ENCODE measurements at places on chromosomes 2 and 18. TPM values are rescaled to one million over a fixed set of nuclear protein-coding genes. Genes with fewer than 3 reads are reported as not detected.

- DNase-seq: peak; percentile 95
These were observed 198.6 kb upstream of the EPAS1 start for GRCh38 chr2:46098621-46099062.

IL1RL2 gene
- 4.6 TPM for total RNA-seq

DNA sequence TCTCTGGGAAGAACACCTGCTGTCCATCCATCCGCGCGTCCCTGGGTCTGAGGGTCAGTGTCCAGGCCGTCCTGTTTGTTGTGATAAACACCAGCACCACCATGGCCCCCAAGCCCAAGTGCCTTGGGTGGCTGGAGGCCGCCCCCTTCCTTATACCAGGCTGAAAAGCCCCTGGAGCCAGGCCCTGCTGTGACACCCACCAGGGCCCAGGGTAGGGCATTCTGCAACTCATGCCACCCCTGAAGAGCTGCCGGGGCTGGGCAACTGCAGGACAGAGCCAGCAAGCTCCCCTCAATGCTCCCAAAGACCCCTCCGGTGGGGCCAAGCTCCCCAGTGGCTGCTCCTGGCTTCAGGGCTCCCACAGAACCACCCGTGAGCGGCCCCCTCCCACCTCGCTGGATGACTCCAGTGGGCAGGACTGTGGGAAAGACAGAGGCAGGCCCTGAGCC lies 31.9 kb upstream of the SNED1 start:
- no peak for DNase-seq

DNA sequence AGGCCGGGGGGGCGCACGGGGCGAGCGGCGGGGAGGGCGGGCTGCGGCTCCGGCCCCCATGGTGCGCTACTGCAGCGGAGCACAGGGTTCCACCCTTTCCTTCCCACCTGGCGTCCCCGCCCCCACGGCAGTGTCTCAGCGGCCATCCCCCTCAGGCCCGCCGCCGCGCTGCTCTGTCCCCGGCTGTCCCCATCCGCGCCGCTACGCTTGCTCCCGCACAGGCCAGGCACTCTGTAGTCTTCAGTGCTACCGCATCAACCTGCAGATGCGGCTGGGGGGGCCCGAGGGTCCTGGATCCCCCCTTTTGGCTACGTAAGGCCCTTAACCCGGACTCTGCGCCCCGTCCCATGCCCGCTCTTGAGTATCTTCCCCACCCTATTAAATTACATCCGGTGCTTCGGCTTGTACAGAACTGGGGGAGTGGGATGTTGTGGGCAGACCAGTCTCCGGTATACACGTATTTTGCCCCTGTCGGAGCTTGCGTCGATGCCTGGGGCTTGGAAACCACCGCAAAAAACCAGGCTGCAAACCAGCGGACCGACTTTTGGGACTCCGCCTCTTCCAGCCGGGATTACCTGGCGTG lies 598 bp upstream of the WBP1 start:
- DNase-seq: no peak

- DNase-seq: no peak
These were observed 12.0 kb downstream of the RUFY4 start for GRCh38 chr2:218081063-218081462.

DNA sequence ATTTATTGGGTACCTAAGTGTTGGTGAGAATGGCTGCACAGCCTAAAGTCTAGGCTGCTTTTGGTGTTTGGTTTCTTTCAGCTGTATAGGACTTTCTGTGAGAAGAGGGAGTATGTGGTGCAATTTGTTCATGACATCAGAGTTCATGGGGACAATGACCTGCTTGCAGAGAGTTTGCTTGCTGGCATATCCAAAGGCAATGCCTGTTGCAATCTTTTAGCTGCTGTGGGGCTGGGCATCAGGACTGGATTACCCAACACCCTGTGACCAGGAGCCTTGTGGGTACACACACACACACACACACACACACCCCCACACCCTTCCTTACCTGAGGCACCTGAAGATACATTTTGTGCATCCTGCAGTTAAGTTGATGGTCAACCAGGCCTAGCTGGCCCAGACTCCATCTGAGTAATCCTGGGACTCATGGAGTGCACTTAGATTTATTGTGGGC lies 68.4 kb downstream of the LIPG start:
- peak; percentile 94 for DNase-seq
